ENCODE measurements at places on chromosomes 11 and 22.
A peak's percentile ranks its signal among the peaks of the same experiment; 100 is the strongest.

GRCh38 chr22:36439481-36440271 is 41.8 kb downstream of the TXN2 start:
- no peak for DNase-seq

DNA sequence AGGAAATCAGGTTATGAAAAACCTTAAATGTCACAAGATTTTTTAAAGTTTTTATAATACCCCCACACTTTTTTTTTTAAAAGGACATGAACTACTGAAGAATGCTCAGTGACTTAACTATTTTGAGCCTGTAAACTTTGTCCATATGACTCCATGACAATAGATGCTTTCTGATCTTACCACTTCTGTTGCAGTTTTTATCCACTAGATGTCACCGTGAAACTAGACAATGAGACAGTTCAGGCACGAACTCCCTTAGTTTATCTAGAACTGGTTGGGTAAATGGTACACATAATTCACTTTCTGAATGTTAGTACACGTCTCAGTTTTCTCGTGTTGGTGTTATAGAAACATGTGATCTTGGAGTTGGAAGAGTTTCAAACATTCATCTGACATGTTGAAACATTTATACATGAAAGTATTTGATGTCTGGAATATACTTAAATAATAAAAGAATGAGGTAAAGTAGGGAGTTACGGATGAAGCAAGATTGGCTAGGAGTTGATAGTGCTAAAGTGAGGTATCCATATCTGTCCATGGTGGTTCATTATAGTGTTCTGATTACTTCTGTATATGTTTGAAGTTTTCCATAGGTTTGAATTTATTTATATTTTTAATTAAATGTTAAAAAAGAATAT is 8.1 kb downstream of the CCDC15 start:
- DNase-seq = peak; percentile 73

GRCh38 chr22:42967933-42968332 is 47.0 kb downstream of the PACSIN2 start:
- no peak for DNase-seq

- DNase-seq = peak; percentile 7
Observed at GRCh38 chr22:17922925-17923903, 101.1 kb downstream of the MICAL3 start.

DNA sequence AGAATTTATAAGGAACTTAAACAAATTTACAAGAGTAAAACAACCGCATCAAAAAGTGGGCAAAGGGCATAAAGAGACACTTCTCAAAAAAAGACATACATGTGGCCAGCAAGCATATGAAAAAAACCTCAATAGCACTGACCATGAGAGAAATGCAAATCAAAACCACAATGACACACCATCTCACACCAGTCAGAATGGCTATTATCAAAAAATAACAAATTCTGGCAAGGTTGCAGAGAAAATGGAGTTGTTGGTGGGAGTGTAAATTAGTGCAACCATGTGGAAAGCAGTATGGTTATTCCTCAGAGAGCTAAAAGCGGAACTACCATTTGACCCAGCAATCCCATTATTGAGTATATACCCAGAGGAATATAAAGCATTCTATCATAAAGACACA is 866.8 kb upstream of the TENM4 start:
- DNase-seq = no peak
